ENCODE measurements at places on chromosomes 1 and 21. TPM values are rescaled to one million over a fixed set of nuclear protein-coding genes. Genes with fewer than 3 reads are reported as not detected.
A peak's percentile ranks its signal among the peaks of the same experiment; 100 is the strongest.

The CEP350 gene
- total RNA-seq: 26.7 TPM

The ADORA3 gene
- not detected for total RNA-seq

- H3K4me3 ChIP-seq: no peak overlapping the region
- H3K27me3 ChIP-seq: no peaks in the 10 kb centered on the region
- H3K4me1 ChIP-seq: peaks cover 17% of the 10 kb centered on the region
- DNase-seq: no peak
- no peak overlapping the region for H3K27ac ChIP-seq
- no peaks in the 10 kb centered on the region for H3K36me3 ChIP-seq
Observed at GRCh38 chr1:64569411-64569810, 99.5 kb downstream of the CACHD1 start.

DNA sequence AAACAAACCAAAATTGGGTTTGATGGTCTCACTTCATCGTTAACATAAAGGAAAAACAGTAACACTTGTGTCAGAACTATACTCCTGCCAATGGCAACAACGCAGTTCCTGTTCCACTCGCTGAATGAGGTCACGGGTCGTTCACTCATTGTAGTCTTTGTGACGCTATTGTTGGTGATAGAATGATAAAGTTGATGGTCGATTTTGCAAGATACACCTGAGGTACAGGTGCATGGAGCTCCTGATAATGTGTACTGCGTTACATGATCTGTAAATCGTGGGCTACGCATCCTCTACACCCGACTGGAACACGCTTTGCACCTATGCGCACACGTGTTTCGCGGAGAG is 391 bp upstream of the CENPS start:
- peaks cover 30% of the 10 kb centered on the region for H3K4me1 ChIP-seq

GRCh38 chr1:209803568-209803967 is 2.4 kb downstream of the IRF6 start:
- no peaks in the 10 kb centered on the region for H3K36me3 ChIP-seq
- no peak overlapping the region for H3K27ac ChIP-seq
- H3K4me3 ChIP-seq: no peak overlapping the region
- DNase-seq: no peak

The SYCP1 gene
- total RNA-seq: not detected

The VCAM1 gene
- total RNA-seq: not detected

- DNase-seq: no peak
- H3K4me3 ChIP-seq: no peak overlapping the region
- H3K4me1 ChIP-seq: peaks cover 6% of the 10 kb centered on the region
- H3K27me3 ChIP-seq: no peaks in the 10 kb centered on the region
Observed at GRCh38 chr1:61266738-61267137, 184.4 kb downstream of the NFIA start.

The LMOD1 gene
- total RNA-seq: 19.0 TPM

The FMOD gene
- 0.21 TPM for total RNA-seq

DNA sequence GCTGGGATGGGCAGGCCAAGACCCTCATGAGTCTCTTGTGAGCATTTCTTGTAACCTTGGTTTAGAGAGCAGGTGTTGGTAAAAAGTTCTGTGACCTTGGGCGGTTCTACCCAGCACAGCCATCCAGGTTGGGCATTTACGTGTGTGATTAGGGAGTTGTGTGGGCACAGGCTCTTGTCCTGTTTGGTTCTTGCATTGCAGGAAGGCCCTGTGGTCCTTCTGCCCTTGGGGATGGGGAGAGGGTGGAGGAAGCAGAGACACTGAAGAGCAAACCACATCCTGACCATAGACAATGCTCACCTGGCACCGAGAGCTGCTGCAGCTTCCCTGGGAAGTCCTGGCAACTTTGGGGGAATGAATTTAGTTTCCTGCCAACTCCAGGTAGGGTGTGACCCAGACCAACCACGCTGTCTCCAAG is 25.6 kb downstream of the RNF187 start:
- no peaks in the 10 kb centered on the region for H3K36me3 ChIP-seq
- no peak overlapping the region for H3K4me3 ChIP-seq
- 0 out of 2 replicates have a peak, but pooled peaks cover 6% of the 10 kb centered on the region for H3K4me1 ChIP-seq
- no peak overlapping the region for H3K27ac ChIP-seq
- DNase-seq: no peak

- H3K4me1 ChIP-seq: peaks cover 31% of the 10 kb centered on the region
- H3K27ac ChIP-seq: peak overlapping the region; percentile 99
- H3K27me3 ChIP-seq: peaks cover 1% of the 10 kb centered on the region
- no peaks in the 10 kb centered on the region for H3K36me3 ChIP-seq
- H3K4me3 ChIP-seq: peak overlapping the region; percentile 91
Observed at GRCh38 chr21:37562920-37563640, 196.5 kb downstream of the DYRK1A start.

The SZT2 gene
- total RNA-seq: 18.9 TPM

The CYP4Z1 gene
- total RNA-seq: not detected

DNA sequence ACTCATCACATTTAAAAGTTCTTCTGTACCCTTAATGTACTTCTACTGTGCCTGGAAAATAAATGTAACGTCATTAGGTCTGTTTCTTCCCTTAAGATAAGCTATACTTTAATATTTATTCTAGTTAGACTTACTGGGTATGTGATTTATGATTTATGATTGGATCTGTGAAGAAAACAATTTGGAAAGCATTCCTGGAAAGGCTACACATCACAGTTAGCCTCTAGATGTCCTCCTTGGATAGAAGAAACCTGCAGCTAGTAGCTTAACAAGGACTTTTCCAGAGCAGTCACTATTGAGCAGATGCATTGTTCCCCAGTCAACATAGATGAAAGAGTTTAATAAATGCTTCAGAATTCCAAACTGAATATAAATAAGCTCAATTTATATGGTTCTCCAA is 22.2 kb upstream of the ABL2 start:
- H3K27ac ChIP-seq: no peak overlapping the region
- H3K4me1 ChIP-seq: peaks cover 14% of the 10 kb centered on the region
- peak; percentile 58 for DNase-seq
- H3K27me3 ChIP-seq: no peaks in the 10 kb centered on the region
- no peak overlapping the region for H3K4me3 ChIP-seq
- H3K36me3 ChIP-seq: no peaks in the 10 kb centered on the region

The TEX38 gene
- not detected for total RNA-seq

- H3K4me3 ChIP-seq: no peak overlapping the region
- H3K36me3 ChIP-seq: no peaks in the 10 kb centered on the region
- no peak overlapping the region for H3K27ac ChIP-seq
- no peak for DNase-seq
- H3K4me1 ChIP-seq: peaks cover 26% of the 10 kb centered on the region
Observed at GRCh38 chr1:53521924-53522552, 62.8 kb downstream of the DMRTB1 start.

- H3K4me1 ChIP-seq: peaks cover 10% of the 10 kb centered on the region
- H3K4me3 ChIP-seq: no peak overlapping the region
- no peaks in the 10 kb centered on the region for H3K36me3 ChIP-seq
- no peak for DNase-seq
- H3K27me3 ChIP-seq: peaks cover 27% of the 10 kb centered on the region
Observed at GRCh38 chr1:202124142-202124541, 1.4 kb downstream of the GPR37L1 start.

The IPO13 gene
- total RNA-seq: 27.8 TPM
